ENCODE measurements at places on chromosomes 7 and 10. TPM values are rescaled to one million over a fixed set of nuclear protein-coding genes. Genes with fewer than 3 reads are reported as not detected.

The PRXL2A gene
- total RNA-seq = 36.1 TPM

The WIPF3 gene
- total RNA-seq = not detected

The ZNF248 gene
- 3.0 TPM for total RNA-seq

The LMOD2 gene
- total RNA-seq = not detected

The KLF14 gene
- total RNA-seq = 0.13 TPM

The LRRC18 gene
- not detected for total RNA-seq

The ANKRD61 gene
- total RNA-seq = 0.39 TPM

The CHAT gene
- not detected for total RNA-seq

The UBE3C gene
- total RNA-seq = 60.8 TPM

The PTPRZ1 gene
- total RNA-seq = not detected

The SPDYE1 gene
- not detected for total RNA-seq

The SH2B2 gene
- 7.0 TPM for total RNA-seq

The IDI2 gene
- total RNA-seq = not detected

The ALOX5 gene
- 0.08 TPM for total RNA-seq

The CXCL12 gene
- 128 TPM for total RNA-seq

The COMTD1 gene
- total RNA-seq = 47.8 TPM

The WDR37 gene
- total RNA-seq = 9.4 TPM

The UFSP1 gene
- total RNA-seq = 3.5 TPM

Data from epithelial cell of alveolus of lung (primary cell).